ENCODE measurements at places on chromosomes 12 and 14.

GRCh38 chr14:103103461-103104388, 9.2 kb downstream of the EXOC3L4 start:
- DNase-seq, result peak; percentile 77

- no peak for DNase-seq
Measured at GRCh38 chr12:111216387-111217159, 152.3 kb downstream of the PHETA1 start.

- no peak for DNase-seq
Measured at GRCh38 chr14:101737414-101738339, 23.8 kb upstream of the PPP2R5C start.

DNA sequence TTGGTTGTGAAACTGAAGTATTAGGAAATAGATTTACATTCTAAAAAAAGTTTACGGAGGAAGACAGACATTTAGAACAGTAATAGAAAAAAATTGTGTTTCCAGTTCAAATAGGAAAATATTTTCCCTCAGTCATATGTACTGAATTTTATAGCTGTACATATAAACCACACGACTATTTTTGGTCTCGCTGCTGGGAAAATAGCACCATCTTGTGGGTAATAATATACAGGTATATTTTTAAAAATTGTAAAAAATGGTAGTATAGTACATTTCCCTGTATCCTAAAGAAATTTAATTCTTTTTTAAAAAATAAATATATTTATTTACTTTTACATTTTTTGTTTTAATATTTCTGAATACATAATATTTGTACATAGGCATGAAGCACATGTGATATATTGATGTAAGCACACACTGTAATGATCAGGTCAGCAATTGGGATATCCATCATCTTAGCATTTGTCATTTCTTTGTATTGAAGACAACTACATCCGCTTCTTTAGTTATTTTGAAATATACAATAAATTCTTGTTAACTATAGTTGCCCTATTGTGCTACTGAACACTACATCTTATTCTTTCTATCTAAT, 168.6 kb downstream of the ALX1 start:
- peak; percentile 43 for DNase-seq

- DNase-seq, result no peak
Measured at GRCh38 chr12:108173160-108173559, 44.1 kb downstream of the WSCD2 start.

DNA sequence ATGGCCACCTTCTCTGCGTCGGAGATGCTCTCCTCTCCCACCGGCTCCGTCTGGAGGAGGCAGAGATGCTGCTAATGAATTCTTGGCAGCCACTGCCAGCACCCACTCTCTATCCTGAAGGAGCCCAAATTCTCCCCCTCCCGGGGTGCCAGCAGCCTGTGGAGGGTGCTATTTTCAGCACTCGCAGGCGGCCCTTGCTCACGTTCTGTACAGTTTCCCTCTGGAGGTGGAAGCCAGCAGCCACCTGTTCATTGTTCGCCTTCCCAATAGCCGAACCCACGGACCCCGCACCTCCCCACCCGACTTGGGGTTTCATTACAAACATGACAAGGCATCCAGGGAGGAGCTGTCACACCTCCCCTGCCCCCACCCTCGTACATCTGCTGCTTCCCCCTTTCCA, 27.8 kb downstream of the SNRNP35 start:
- no peak for DNase-seq

GRCh38 chr12:82886671-82887340, 200.1 kb downstream of the TMTC2 start:
- no peak for DNase-seq

DNA sequence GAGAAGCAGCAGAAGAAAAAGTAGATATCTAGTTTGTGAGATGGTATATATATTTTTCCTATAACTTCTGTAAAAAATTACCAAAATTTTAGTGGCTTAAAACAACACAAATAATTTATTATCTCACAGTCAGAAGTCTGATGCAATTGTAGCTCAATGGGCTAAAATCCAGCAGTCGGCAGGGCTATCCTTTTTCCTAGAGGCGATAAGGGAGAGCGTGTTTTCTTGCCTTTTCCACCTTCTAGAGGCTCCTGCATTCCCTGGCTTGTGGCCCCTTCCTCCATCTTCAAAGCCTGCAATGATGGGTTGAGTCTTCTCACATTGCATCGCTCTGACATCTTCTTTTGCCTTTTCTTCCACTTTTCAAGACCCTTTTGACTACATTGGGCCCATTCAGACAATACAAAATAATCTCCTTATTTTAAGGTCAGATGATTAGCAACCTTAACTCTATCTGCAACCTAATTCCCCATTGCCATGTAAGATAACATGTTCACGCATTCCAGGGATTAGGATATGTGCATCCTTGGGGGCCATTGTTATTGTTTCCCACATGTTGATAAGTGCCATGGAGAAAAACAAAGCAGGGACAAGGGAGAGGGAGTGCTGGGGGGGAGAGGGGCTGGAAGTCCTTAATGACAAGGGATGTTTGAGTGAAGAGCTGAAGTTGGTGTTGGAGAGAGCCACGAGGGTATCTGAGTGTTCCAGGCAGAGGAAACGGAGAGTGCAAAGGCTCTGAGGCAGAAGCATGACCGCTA, 13.8 kb upstream of the DDX47 start:
- no peak for DNase-seq

DNA sequence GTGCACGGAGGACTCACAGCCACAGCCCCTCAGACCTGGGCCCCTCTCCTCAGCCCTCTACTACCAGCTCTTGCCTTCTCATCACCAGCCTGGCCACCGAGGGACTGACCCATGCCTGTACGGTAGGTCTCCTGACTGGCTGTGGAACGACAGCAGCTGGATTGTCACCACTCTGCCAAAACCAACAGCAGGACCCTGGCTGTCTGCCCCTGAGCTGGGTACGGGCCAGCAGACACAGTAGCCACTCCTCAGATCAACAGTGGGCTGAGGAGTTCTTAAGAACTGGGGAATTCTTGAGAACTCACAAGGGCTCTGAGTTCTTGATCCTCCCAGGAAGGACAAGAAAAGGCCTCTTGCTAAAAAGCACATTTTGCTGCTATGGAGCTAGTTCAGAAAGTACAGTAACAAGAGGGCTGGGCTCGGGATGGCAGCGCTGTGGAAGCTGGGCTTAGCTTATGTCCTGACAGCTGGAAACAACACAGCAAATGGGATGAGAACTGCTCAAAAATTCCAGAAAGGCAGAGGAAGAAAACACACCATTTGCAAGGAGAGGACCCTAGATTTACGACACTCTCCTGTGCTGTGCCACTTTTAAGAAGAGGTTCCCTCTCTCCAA, 176.4 kb downstream of the ANO2 start:
- DNase-seq, result no peak

DNA sequence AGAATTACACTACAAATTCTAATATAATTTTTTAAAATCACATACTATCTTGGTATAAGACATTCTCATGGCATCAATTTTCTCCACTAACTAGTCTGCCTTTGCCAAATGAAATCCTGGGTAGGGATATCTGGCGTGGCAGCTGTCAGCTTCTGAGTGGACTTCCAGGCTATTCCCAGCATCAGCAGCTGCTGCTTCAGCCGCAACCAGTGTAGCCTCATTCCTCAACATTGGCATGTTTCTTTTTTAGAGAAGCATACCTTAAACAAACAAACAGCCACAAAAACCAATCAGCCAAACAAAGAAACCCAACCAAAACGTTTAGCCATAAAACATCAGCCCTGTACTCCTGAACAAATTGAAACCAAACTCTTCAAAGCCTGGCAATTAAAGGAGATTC, 235.8 kb downstream of the SSPN start:
- DNase-seq, result no peak

- DNase-seq, result no peak
Measured at GRCh38 chr14:89415159-89415558, 1.9 kb downstream of the FOXN3 start.

- DNase-seq, result no peak
Measured at GRCh38 chr12:1918081-1918883, at the start of gene CACNA2D4. CACNA2D4 (minus strand) TSS chr12:1918652; CDS start chr12:1918473, 179 bp downstream.

DNA sequence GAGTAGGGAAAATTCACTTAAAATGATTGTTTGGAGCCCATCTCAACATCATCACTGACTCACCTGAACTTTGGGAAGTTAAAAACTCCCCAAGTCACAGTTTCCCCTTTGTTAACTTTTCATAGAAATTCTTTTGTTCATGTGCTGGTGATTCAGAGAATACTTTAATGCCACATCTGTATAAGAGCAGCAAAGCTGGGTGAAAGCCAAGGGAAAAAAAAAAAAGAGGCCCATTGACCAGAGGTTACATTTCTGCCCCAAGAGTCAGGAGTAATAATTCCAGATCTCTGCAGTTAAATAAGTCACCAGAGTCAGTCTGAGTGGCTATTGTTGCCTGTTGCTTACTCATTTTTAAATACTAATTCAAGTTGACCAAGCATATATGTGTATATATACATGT, 136.4 kb upstream of the LGR5 start:
- DNase-seq, result no peak

- peak; percentile 94 for DNase-seq
Measured at GRCh38 chr12:49741882-49742620, 694 bp downstream of the TMBIM6 start.

DNA sequence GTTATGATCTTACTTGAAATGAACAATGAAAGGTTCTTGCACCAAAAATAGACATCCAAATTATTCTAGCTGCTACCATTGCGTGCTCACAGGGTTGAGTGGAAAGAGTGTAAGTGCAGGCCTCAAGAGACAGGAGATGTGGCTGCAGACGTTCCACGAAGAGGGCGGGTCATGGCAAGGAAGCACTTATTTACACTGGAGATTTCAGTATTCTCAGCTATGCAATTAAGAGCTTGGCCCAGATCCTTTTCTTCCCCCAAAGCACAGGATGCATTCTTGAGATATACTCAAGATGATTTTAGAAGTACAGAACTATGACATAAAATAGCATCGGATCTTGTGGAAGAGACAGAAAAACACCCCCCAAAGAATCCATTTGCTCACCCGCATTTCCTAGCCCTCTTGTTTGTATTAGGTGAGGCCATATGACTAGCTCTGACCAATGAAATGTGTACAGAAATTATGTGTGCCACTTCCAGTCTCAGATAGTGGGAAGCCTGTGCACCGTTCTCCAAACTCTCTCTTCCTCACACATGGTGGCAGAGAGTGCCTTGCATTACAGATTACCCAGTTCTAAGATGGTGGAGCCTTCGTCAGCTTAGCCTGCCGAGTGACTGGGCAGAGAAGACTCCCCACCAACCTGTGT, 261.4 kb downstream of the TTC8 start:
- no peak for DNase-seq

DNA sequence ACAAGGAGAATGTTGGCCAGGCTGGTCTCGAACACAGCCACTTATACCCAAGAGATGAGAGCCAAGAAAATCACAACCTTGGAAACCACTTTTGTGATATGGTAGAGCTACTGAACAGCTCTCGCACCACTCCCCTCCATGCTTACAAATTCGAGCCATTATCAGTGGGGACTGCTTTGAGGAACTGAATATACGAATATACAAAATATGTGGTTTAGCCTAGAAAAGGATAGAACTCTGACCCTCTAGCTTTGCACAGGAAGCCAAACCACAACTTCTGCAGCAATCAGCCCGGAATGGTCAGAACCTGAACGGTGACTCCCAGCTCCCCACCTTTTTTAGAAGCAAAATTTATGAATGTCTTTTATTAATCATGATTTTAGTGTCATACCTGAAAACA, 129.8 kb upstream of the TMEM132C start:
- DNase-seq, result no peak

DNA sequence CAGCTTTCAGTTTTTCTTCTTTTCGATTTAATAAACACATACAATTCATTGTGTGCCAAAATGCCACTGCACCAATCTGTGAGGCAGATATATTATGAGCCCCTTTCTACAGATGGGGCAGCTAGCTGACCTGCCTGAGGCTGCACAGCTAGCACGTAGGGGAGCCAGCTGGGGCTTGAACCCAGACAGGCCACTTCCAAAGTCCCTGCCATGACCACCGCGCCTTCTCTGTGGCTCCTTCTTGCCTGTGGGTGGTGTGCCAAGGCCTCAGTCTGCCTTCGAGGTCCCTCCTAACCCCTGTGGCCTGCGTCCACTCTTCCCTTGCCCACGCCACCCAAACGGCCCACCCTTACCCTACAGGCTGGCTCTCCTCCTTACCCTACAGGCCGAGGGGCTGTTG, 16.2 kb downstream of the FAM222A start:
- no peak for DNase-seq

GRCh38 chr12:131463174-131463573, 247.7 kb upstream of the SFSWAP start:
- no peak for DNase-seq

GRCh38 chr12:51850965-51851299, 2.4 kb upstream of the FIGNL2 start:
- no peak for DNase-seq

DNA sequence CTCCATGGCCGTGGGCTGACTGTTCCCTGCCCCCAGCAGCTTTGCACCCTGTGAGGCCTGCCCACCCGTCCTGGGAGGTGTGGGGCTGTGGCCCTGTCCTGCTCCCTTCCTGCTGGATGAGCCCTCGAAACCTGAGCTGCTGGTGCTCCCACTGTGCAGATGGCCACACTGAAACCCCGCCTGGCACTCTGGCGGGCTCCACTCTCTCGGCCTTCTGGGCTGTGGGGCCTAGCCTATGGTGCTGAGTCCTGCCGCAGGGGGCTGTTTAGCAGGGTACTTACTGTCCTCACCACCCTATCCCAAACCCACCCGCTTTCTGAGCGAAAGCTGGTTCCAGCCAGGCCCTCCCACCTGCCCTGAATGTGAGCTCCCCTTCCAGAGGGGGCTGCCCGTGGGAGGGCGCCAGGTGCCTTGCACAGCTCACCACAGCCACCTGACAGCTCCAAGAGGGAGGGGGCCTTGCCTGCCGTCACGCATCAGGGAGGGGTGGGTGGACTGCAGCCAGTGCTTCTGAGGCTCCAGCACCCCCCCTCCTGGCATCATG, 7.3 kb downstream of the SLC25A47 start:
- no peak for DNase-seq

GRCh38 chr14:61527325-61528100, 167.8 kb upstream of the HIF1A start:
- peak; percentile 89 for DNase-seq

DNA sequence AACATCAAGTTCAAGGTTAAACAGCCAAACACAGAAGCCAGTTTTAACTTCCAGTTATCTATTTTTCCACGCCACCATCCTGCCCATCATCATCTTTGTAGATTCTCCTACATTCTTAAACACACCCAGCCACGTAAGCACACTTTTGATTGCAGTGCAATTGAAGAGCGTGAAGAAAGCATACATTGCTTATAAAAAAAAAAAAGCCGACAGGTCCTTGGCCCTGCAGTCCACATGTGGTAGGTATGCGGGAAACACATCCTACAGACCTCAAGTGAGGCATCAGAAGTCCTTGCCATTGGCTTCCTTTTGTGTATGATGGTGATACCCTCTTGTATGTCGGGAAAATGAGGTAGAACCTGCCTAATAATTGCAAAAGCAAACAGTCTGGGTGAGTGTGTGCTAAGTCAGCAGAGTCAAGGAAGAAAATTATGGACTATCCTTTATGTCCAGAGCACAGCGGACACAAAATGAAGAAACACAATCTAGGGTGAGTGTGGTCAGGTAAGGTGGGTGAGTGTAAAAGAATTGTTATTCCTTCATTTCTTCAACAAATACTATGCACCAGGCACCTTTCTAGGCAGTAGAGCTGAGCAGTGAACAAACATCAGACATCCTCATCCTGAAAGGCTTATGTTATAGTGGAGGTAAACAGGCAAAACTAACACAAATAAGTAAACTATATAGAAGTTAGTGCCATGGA, 51.5 kb downstream of the EID3 start:
- no peak for DNase-seq

Measured in ELR (cell line).